ENCODE measurements at places on chromosomes 3 and 15.

DNA sequence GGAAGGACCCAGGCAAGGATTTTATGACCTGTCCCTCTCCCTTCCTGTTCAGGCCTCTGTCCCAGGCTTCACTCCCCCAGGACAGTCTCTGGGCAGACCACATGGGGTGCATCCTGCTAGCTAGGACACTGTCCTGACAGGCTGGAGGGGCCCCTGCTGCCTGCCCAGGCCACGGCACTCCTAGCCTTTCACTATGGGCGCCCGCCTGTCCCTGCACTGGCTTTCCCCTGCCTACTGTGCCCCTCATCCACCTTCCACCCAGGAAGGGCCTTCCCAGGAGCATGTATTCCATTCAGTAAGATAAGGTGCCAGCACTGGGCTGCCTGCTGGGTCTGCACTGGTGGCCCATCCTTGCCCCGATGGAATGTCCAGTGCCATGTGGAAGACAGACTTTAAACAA lies 145.3 kb downstream of the DNAJB8 start:
- no peak for DNase-seq

GRCh38 chr3:134711284-134711683 lies 60.5 kb upstream of the KY start:
- DNase-seq: no peak

DNA sequence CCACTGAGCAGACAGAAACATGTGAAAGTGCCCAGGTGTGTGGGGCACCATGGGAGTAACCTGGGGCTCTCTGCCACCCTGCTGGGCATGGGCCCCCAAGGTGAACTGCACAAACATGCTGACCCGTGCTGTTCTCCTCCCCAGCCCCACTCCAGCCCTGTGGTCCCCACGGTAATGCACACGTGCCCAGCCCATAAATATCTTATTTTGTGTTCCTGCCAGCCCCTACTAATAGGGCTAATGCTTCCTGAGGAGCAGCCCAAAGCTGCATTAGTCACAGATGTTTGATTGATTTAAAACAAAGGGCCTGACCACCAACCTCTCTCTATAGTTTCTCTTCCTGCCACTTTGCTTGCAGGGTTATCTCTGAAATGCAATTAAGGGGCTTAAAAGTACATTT lies 95.4 kb downstream of the ABHD5 start:
- DNase-seq: no peak

DNA sequence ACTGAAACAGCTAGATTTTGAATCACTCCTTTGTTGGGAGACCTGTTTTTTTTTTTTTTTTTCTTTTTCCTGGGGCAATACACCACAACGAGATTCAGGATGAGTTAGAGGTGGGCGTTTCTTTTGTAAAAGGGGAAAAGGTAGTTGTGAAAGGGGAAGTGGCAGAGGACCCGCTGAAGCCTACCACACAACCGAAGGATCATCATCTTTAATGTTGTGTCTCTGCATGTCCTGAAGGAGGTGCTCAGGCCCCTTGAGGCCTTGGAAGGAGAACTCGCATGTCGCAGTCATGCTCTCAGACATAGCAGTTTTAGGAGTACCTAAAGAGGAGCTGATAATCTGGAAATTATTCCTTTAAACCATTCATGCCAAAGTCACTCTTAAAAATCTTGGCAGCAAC lies 137.9 kb upstream of the LRIG1 start:
- no peak for DNase-seq

- DNase-seq: no peak
These were observed 280.4 kb downstream of the KLF13 start for GRCh38 chr15:31606931-31607497.

DNA sequence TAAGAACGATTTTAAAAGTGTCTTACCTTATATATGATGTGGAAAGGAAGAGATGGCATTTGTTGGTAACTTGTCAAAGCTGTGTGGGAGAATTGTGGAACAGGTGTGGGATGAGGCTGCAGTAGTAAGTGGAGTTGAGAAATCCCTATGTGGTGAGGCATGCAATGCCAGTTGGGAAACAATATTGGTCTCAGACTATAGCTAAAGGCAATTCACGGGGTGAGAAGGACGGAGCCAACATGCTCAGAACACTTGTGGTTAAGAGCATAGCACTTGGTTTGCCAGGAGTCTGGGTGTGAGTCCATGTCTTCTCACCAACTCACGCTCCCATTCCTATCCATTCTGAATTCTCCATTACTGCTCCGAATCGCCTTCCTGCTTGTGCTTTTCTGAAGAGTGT lies 615.6 kb upstream of the ADAMTS9 start:
- DNase-seq: no peak

GRCh38 chr3:85835857-85836440 lies 877.2 kb downstream of the CADM2 start:
- DNase-seq: no peak

DNA sequence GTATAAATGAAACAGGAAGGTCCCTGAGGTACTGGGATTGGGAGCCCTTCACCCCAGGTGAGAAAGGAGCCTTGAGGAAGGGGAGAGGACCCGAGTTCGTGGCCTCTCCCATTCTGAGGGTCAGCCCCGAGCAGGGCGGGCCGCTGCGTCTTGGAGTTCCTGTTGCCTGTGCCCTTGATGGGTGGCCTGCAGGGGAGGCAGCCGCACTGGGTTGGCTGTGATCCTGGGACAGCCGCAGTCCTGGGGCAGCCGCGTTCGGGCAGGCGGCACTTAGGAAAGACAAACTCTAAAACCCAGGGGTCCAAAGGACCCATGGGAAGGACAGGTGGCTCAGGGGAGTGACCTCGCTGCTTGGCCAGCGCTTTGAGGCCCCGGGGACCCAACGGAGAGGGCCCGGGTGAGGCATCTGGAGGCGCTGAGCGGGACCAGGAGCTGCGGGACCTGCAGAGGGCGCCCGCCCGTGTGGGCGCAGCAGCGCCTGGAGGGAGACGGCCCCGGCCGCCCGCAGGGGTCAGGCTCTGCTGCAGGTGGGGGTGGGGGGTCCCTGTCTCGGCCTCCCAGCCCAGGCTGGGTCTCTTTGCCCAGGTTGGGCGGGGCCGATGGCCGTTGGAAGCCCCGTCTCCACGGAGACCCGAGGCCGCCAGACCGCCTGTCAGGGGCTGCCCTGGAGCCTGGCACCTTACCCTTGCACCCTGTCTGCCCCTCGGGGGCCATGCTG lies 65.1 kb downstream of the HMCES start:
- DNase-seq: no peak

DNA sequence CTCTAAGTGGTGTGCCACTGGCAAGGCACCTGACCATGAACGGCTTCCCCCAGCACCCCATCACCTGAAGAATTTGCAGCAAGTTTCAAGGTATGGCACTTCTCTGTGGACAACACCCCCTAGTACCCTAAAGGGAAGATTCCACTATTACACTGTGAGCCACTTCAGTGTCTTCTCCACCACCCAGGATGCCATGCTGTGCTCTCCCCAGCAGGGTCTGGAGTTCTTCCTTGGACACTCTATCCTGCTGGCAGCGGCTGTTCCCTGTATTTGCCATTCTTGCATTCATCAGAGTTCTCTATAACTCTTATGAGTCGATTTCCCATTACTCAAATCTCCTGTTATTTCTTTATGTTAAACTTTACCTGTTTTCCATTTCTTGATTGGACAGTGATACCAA lies 33.9 kb upstream of the RNU6-1 start:
- no peak for DNase-seq

DNA sequence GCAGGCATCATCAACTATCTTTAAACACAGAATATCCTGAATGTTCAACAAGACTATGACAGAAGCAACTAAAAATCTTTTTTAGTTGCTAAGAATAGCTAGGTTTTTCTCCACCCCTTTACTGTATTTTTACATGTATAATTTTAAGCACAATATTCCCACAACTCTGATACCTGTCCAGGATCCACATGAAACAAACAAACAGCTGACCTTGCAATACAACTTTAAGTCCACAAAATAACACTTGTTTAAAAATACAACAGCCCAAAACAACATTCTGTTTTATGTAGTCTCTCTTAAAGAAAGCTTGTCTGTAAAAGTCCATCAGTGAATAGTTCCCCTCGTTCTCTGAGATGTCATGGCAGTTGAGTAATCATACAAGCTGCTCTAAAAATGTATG lies 41.1 kb downstream of the IFT57 start:
- no peak for DNase-seq

GRCh38 chr3:193148688-193149473 lies 92.1 kb upstream of the PLAAT1 start:
- DNase-seq: no peak

- no peak for DNase-seq
These were observed 131.7 kb upstream of the AGBL1 start for GRCh38 chr15:85947936-85948335.

DNA sequence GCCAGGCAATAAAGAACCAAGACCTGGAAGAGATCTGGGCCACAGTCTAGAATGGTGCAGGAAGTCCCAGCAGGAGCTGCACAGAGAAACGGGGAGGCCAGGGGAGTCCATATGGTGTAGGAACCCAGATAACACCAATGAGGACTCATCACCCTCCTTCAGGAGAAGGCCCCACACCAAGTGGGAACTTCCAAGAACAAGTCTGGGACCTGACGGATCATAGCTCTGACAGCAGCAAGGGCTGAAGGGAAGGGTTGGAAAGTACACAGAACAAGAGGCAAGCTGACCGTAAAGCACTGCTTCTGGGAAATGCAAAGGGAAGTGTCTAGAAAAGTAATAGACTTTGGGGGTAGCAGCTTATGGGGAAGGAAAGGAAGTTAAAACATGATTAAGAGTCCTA lies 34.5 kb downstream of the ANO10 start:
- DNase-seq: no peak

GRCh38 chr15:86041399-86041798 lies 38.3 kb upstream of the AGBL1 start:
- no peak for DNase-seq

DNA sequence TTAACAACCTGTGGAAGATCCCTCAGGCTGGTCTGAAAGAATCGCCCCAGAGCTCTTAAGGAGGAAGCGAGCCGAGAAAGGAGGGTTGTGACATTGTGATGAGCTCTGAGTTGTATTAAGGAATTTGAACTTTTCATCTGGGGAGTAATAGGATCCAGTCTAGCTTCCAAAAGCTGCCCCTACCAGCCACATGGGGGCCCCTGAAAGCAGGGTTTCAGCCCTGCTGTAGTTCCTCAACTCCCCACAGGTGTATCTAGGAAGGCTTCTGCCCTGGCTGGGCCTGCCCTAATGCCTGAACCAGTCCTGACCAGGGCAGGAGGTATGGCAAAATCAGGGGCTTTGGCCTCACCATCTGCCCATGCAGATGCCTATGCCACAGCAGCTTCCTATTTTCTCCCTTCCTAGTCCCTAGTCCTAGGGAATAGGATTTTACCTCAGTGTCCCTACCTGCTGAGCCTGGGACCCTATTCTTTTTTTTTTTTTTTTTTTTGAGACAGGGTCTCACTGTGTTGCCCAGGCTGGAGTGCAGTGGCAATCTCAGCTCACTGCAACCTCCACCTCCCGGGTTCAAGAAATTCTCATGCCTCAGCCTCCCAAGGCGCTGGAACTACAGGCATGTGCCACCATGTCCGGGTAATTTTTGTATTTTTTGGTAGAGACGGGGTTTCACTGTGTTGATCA lies 5.0 kb upstream of the AP3S2 start:
- DNase-seq: peak; percentile 34

DNA sequence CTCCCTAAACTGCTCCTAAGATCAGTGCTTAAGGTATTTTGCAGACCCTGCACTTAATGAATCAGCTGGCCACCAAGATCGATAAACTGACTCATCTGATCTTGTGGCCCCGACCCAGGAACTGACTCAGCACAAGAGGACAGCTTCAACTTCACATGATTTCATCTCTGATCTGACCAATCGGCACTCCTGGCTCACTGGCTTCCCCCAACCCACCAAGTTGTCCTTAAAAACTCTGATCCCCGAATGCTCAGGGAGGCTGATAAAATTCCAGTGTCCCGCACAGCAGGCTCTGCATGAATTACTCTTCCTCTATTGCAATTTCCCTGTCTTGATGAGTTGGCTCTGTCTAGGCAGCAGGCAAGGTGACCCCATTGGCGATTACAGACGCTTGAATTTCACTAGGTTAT lies 13.5 kb downstream of the HTR3E start:
- DNase-seq: no peak

DNA sequence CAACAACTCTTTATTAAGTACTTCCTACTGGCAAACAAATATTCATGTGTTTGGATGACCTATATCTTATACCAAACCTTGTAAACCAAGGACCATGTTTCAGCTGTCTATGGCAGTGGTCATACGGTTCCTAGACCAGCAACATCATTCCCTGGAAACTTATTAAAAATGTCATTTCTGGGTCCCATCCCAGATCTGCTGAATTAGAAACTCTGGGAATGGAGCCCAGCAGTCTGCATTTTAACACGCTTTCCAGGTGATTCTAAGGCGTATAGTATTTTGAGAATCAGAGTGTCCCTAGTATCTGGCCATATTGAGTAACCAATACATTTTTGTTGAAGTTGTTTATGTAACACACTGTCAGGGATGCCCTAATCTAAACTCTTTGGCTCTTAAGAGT lies 363.4 kb upstream of the LRRC3B start:
- DNase-seq: no peak

DNA sequence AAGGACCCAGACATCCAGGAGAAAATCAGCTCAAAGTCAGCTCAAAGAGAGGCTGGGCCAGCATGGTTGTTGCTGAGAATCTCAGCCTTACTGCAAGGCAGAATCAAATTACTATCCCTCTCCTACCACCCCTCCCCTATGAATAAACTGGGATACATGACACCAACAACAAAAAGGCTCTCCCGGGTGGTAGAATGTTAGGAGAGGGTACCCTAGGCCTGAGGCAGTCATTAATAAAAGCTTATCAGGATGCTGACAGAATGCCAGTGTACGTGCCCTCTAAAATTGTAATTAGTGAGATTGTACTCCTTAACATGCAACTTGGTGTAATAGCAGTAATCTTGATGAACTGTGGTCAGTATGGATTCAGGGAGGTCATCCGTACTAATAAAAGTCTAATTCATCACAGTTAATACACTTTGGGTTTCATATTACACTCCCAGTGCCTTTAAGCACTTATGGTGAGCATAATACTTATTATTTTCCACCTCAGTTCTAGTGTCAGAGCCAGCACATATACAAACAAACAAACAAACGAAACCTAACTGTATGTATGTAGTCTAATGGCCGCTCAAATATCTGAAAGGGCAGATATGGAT lies 76.5 kb downstream of the B3GALNT1 start:
- DNase-seq: no peak

DNA sequence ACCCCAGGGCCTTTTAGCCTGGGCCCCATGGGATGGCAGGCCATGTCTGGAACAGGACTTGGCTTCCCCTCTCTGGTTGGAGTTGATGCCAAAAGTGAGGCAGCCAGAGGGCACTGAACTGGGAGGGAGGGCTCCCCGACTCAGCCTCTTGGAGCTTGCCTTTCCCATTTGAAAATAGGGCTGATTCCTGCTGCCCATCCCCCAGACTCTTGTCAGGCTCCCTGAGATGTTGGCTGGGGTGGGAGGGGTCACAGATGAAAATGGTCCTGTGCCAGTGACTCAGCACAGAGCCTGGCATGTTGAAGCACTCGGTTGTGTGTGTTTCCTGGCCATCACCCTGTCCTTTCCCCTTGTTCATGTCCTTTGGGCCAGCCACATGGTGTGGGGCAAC lies 6.6 kb downstream of the PPCDC start:
- DNase-seq: no peak

DNA sequence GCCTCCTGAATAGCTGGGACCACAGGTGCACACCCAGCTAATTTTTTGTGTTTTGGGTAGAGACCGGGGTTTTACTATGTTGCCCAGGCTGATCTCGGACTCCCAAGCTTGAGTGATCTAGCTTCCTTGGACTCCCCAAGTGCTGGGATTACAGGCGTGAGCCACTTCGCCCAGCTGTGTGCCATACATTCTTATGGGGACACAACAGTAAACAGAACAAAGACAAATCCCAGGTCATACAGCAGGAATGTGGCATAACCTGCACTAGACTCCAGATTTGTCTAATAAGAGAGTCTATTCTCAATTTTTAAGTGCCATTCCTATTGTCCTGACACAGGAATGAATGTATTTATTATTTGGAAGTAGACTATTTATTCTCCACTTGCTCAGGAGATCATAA lies 17.6 kb downstream of the ARL6IP5 start:
- DNase-seq: no peak

Data from CD4-positive, alpha-beta T cell treated with Interleukin-6 at 100 ng/mL for 8 hours (primary cell).